Aorta (tissue), 5 donors: ENCODE measurements at places on chromosomes 1 and 21. TPM values are rescaled to one million over a fixed set of nuclear protein-coding genes. Genes with fewer than 3 reads are reported as not detected.

- H3K4me3 ChIP-seq, result no peak overlapping the region
- H3K27me3 ChIP-seq, result no peaks in the 10 kb centered on the region
- no peak for DNase-seq
Observed at GRCh38 chr1:210104103-210104502, 128.5 kb upstream of the SERTAD4 start.

DNA sequence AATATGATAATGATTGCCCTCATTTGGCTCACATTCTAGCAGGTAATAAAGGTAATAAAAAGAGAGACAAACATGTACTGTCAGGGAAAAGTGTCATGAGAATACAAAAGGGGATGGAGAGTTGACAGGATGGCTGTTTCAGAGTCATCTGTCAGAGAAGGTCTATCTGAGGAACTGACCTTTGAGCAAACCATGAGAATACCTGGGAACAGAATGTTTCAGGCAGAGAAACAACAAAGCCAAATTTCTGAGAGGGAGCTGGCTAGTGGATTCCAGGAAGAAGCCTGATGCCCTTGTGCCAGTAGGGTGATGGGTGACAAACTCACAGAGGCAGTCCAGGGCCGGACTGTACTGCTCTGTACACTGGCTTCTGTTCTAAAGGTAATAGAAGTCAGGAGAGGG, 107.2 kb downstream of the C1orf21 start:
- no peak for DNase-seq
- H3K36me3 ChIP-seq, result no peaks in the 10 kb centered on the region
- no peaks in the 10 kb centered on the region for H3K4me1 ChIP-seq
- H3K4me3 ChIP-seq, result no peak overlapping the region
- H3K27ac ChIP-seq, result no peak overlapping the region
- H3K27me3 ChIP-seq, result no peaks in the 10 kb centered on the region

- no peak for DNase-seq
- H3K27me3 ChIP-seq, result no peaks in the 10 kb centered on the region
- no peaks in the 10 kb centered on the region for H3K4me1 ChIP-seq
- no peaks in the 10 kb centered on the region for H3K36me3 ChIP-seq
- H3K27ac ChIP-seq, result no peak overlapping the region
- H3K4me3 ChIP-seq, result no peak overlapping the region
Observed at GRCh38 chr1:76587212-76587611, 280.1 kb upstream of the ST6GALNAC5 start.

GRCh38 chr1:24190983-24191461, 3.9 kb upstream of the IFNLR1 start:
- H3K4me1 ChIP-seq, result no peaks in the 10 kb centered on the region
- H3K27ac ChIP-seq, result no peak overlapping the region
- no peak for DNase-seq
- no peaks in the 10 kb centered on the region for H3K27me3 ChIP-seq

- no peaks in the 10 kb centered on the region for H3K27me3 ChIP-seq
- H3K4me3 ChIP-seq, result no peak overlapping the region
- no peak overlapping the region for H3K27ac ChIP-seq
- no peaks in the 10 kb centered on the region for H3K36me3 ChIP-seq
Observed at GRCh38 chr1:216034506-216034905, 388.7 kb downstream of the USH2A start.

Gene RHOU
- 32.5 TPM for total RNA-seq

Gene PPIH
- total RNA-seq, result 14.1 TPM

Gene PAPPA2
- total RNA-seq, result 3.5 TPM

- no peaks in the 10 kb centered on the region for H3K36me3 ChIP-seq
- DNase-seq, result peak; percentile 40
- H3K27me3 ChIP-seq, result no peaks in the 10 kb centered on the region
- no peak overlapping the region for H3K27ac ChIP-seq
Observed at GRCh38 chr1:89381618-89382017, 17.8 kb downstream of the GBP6 start.

DNA sequence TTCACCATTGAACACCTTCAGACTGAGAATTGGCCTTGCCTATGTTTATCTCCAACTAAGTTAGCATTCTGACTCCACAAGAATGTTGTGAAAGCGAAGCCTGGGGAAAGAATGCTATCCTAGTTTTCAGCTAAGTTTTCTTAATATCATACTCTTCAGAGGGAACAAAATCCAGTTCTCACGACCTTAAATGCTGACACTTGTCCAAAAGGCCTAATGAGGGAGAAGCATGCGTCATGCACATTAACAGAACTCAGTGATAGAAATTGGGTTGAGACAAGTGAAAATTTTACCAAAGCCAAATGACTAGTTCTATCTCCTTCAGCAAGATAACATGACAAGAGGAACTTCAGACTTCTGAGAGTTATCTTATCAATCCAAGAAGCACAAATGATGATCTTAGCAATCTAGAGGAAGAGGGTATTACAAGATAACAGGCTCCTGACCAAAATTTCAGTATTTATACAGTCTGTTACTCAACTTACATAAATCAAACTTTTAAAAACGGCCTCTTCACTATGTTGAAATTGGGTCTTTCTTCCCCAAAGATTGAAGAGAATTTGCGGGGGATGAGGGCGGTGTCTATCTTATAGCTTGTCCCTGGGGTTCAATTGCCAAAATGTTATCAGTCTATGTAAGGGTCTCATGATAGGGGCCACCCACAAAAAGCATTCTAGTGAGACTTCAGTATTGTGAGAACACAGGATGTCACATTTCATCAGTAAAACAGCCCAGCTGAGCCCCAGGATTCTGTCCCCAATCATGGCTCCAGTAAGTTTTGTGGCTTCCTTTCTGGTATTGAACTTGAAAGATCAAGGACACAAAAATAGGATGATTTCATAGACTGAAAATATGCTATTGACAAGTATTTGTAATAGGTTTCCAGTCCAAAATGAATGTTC, 26.5 kb upstream of the SLC45A3 start:
- no peaks in the 10 kb centered on the region for H3K36me3 ChIP-seq
- no peaks in the 10 kb centered on the region for H3K27me3 ChIP-seq
- no peaks in the 10 kb centered on the region for H3K4me1 ChIP-seq
- no peak overlapping the region for H3K27ac ChIP-seq
- H3K4me3 ChIP-seq, result no peak overlapping the region
